SW 1271 (cell line): ENCODE measurements at places on chromosomes 7 and 10.

DNA sequence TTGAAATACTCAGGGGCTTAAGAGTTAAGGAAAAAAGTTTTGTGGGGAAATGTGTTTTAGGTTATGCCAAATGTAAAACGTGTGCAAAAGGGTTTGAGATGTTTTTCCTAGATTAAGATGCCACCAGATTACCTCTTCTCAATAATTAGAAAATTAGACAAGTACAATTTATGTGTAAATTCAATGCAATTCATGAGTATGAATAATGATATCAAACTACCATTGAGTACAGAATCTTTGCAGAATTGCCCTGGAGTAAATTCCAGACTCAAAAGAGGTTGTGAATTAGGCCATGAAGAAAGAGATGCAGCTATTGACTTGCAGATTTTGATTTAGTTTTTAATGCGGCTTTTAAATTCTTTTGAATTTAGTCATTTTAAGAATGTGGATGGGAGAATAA is 159.4 kb upstream of the INHBA start:
- DNase-seq: no peak

- DNase-seq: no peak
These were observed 116.0 kb upstream of the ANKRD1 start for GRCh38 chr10:91036807-91037411.

DNA sequence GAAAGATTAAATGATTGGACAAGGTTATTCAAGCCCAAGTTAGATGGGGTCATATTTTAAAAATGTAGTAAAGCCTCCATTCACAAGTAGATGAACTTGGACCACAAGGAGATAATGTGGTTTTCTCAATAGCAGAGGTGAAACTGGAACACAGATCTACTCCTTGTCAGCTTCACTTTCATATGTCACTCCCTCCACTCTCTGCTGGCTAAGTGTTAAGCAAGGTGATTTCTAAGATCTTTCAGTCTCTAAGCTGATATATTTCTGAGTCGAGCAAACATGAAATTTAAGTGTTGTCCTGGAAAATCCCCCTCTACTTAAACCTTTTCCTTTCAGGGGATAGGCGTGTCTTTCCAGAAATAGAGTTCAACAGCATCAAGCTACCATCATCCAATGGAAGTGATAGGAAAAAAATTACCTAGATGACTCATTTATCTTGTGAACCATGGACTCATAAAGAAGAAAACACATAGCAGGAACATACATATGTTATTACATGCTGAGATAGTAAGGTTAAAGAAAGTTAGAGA is 275.0 kb downstream of the PTEN start:
- DNase-seq: no peak

- DNase-seq: no peak
These were observed 59.3 kb upstream of the ATRNL1 start for GRCh38 chr10:115033898-115034297.

- DNase-seq: no peak
These were observed 2.1 kb downstream of the SCD start for GRCh38 chr10:100349087-100349486.

- no peak for DNase-seq
These were observed 18.3 kb downstream of the LIPM start for GRCh38 chr10:88820748-88821401.

DNA sequence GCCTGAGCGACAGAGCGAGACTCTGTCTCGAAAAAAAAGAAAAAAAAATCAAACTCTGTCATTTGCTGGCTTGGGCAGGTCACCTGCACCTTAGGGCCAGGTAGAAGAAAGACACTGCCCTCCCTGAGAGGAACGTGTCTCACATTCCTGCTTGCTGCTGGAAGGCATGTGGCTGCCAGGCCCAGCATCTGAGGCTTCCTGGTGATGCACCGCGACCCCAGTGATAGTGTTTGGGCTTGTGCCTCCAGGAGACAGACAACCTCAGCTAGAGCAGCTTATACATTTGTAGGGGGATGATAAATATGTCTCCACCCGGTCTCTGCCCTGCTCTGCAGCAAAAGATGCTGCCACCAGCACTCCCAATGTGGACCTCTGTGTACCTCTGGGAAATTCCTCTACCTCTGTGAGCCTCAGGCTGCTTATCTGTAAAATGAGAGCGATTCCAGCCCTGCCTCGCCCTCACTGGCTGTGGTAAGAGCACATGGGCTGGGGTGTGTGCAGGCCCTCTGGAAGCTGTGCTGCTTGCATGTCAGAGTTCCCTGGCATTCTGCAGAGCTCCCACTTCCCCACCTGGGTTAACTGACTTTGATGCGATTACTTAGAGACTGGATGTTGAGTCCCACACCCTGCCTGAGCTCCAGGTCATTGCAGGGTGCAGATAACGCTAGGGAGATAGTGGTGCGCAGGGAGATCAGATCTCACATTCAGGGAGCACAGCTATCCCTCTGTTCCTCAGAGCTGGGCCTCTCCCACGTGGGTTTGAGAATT is 19.9 kb downstream of the SLC29A3 start:
- no peak for DNase-seq

GRCh38 chr7:22612776-22613175 is 112.8 kb upstream of the STEAP1B start:
- DNase-seq: no peak

DNA sequence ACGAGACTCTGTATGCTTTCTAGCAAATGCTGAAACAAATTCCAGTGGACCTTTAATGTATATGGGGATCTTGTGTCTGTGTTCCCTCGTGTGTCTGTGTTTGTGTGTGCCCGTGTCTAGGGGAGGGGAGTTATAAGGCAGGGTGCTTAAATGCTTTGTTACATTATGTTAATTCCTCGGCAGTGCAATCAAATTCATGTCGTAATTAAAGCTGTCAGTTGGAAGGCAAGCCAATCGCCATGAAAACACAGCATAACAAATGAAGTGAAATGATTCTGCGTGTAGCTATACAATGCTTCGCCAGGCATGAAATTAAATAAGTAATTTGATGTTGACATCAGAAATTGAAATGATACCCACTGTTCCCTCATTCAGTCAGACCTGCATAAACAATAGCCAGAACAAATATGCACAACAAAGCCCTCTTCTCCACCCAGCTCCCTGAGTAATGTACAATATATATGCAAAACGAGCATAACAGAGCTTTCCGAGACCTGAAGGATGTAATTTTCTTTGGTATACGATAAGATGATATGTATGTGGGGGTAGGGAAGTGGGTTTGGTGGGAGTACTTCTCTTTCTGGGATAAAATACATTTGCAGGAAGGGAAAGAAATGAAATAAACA is 534.1 kb downstream of the AUTS2 start:
- DNase-seq: no peak

- DNase-seq: no peak
These were observed 96.2 kb downstream of the GLRX3 start for GRCh38 chr10:130232166-130233034.

DNA sequence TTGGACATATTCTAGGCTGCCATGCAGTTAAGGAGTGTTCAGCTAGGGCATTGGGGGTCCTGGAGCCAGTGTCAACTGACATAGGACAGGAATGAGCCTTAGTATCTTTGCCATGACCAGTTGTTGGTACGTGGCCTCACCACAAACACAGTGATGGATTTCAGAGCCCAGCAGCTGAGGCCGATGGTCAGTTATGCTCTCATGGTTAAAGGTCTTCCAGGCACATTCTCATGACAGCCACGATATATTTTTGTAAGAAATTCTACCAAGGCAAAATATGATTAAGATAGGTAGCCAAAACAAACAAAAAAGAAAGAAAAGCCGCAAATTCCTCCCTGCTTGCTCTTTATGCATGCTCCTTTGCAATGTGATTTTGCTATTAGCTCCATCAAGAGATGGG is 47.8 kb downstream of the CDHR3 start:
- DNase-seq: no peak

GRCh38 chr10:32956365-32957197 is 1.4 kb downstream of the ITGB1 start:
- peak; percentile 27 for DNase-seq

DNA sequence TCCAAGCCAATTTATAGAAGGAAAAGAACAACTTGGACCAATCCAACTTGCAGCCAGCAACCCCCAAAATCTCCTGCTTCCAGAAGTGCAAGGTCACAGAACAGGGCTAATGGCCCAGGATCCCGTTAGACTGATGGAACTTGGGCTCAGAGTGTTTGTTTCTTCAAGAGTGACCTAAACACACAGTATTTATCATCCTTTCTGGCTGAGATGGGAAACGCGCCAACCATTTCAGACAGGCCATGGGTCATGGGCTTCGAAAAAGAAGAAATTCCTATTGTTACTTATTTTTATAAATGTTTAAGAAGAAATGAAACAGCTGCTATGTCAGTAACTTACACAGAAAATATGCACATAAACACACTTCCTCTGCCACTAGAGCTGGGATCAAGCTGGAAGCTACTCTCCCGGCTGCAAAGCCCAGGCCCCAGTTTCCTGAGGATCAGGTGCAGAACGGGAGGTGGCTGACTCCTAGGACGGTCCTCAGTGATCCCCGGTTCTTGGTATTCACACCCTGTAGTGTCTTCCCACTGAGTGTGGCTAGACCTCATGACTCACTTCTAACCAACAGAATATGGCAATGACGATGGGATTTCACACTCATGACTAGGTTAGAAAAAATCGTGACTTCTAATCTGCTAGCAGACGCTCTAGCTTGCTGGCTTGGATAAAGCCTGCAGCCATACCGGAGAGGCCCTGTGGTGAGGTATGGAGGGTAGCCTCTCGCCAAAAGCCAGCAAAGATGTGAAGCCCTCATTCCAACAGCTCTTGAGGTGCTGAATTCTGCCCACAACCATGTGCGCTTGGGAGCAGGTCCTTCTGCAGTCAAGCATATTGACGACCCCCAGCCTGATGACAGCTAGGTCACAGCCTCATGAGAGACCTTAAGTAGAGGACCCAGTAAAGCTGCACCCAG is 60.2 kb downstream of the CHST15 start:
- no peak for DNase-seq

DNA sequence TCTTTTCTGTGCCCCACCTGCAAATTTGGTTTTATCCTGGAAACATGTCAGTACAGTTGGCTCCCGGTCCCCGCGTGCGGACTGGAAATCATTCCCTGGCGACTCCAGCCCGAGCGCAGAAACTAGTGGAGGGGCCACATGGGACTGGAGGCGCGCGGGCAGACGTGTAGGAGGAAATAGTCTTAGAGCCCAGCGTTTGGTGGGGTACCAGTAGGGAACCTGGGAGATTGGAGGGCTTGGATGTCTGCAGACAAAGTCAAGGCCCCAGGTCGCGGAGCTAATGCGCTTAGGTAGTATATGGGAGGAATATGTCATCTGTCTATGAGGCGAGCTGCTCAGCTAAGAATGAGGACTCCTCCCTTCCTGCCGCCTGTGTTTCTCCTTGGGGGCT is 1.3 kb downstream of the GALNT17 start:
- DNase-seq: no peak

GRCh38 chr10:90984898-90985297 is 64.0 kb upstream of the ANKRD1 start:
- DNase-seq: no peak

DNA sequence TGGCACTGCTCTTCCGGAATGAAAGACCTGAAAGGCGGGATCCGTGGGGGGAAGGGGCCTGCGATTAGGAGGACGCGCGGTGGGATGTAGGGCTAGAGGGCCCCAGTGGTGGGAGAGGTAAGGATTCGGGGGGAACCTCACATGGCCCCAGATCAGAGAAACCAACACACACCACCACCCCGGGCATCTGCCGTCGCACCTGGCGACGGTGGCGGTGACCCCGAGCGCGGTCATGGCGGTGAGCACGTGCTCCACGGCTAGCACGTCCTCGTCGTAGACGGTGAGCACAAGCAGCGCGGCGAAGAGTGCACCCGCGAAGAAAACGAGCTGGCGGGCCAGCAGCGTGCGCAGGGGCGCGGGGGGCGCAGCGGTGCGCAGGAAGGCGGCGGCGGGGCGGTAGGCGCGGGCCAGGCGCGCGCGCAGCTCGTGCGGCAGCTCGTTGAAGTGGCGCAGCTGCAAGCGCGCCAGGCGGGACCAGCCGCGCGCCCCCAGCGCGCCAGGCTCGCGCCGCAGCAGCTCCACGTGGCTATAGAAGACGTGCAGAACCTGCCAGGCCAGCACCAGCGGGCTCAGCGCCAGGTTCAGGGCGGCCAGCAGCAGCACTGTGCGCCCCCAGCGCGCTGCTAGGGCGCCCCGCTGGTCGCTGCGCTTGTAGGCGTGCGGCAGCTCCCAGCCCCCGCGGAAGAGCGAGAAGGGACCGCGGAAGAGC is 5.7 kb downstream of the ATG9B start:
- DNase-seq: no peak

- DNase-seq: no peak
These were observed 33.3 kb downstream of the AFAP1L2 start for GRCh38 chr10:114370966-114371365.

DNA sequence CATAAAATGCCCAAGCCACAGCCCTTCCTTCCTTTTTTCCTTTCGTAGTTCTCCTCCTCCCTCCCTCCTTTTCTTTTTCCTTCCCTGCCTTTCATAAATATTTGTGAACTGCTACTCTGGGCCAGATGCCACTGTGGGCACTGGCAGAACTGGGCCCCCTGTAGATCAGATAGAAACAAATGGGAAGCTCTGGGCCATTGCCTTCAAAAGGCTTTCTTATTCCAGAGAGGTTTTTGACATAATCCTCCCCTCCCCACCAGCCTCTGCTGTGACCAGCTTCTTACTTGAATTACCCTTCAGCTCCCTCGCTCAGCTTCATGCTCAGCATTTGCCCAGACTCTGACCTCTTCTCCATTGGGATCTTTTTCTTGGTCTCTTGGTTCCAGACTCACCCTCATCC is 886.8 kb downstream of the LRMDA start:
- no peak for DNase-seq

GRCh38 chr7:36010656-36011587 is 142.1 kb upstream of the EEPD1 start:
- DNase-seq: no peak

- no peak for DNase-seq
These were observed 269.0 kb upstream of the ETV1 start for GRCh38 chr7:14258441-14258840.

- DNase-seq: peak; percentile 93
These were observed at the start of gene KLHL7 for GRCh38 chr7:23105644-23106056. Gene KLHL7, plus strand, starts transcription at chr7:23105785. Its CDS starts 242 bp downstream, at chr7:23106027.

- DNase-seq: no peak
These were observed 1257.8 kb upstream of the SORCS1 start for GRCh38 chr10:108422286-108422685.

- no peak for DNase-seq
These were observed 9.6 kb downstream of the UNCX start for GRCh38 chr7:1242256-1242605.

GRCh38 chr10:74223755-74224529 is 72.9 kb downstream of the ADK start:
- peak; percentile 20 for DNase-seq

DNA sequence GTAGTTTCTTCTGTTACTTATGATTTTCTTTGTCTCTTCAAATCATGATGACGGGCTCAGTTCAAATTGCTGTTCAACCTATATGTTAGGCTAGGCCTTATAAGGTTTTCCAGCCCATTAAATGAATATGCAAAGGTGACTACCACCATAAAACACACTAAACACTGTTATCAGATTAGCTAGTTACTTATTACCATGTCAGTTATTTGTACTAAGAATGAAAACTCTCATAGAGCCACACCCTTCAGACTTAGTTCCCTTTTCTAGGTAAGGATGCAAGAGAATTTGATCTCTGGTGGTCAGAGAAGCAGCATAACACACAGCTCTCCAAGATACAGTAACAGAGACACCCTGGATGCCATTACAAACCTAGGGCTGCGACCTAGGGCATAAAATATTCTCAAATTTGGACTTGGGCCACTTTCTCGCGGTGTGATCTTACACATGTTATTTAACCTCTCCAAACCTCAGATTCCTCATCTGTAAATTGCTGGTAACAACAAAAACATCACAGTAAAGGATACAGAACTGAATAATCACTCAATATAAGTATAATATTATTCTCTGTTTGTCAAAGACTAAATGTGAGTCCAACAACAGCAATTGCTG is 35.6 kb downstream of the ANKMY2 start:
- no peak for DNase-seq
